GM23248 (cell line): ENCODE measurements at places on chromosomes 12 and 14. TPM values are rescaled to one million over a fixed set of nuclear protein-coding genes. Genes with fewer than 3 reads are reported as not detected.
A peak's percentile ranks its signal among the peaks of the same experiment; 100 is the strongest.

Gene LTBP2
- total RNA-seq: 441 and 456 TPM in 2 replicates

Gene PTPRR
- total RNA-seq: 0.25 and 1.2 TPM in 2 replicates

GRCh38 chr14:89787525-89787924 lies 167.0 kb downstream of the EFCAB11 start:
- peak; percentile 67 for DNase-seq

Gene CPNE6
- total RNA-seq: not detected in 2 replicates
